RPMI7951 (cell line): ENCODE measurements at places on chromosomes 2 and 18. TPM values are rescaled to one million over a fixed set of nuclear protein-coding genes. Genes with fewer than 3 reads are reported as not detected.

- peak; percentile 38 for DNase-seq
These were observed 386.2 kb downstream of the PTPRM start for GRCh38 chr18:7953095-7953958.

DNA sequence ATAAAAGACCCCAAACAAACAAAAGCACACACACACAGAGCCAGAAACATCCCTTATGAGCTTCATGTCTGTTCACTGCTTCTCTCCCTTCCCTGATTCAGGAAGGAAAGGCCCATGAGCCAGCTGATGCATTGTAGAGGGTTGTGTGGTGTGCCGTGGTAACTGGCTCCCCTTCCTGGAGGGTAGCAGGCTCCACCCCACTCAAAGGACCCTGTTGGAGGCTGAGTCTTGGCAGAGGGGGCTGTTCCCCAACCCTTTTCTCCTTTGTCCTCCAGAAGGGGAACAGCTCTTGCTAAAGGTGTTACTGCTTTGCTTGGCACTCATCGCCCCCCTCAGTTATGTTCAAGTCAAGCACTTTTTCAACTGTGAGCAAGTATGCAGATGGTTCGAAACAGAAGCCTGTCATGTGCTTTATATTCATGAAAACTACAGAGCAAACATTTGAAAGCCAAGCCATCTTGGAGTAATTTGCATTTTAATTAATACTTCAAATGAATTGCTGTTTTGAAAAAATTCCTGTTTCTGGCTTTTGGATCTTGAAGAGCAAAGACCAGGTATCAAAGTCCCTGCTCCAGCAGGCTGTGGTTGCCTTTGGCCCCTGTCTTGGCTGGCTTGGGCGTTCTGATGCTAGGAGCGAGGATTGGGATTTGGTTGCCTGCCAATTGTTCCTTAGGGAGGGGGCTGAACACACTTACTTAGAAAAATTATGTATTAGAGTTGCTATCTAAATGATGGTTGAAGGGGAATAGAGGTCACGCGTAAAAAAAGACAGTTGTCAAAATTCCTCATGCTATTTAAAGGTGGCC lies 267.8 kb downstream of the TSN start:
- no peak for DNase-seq

DNA sequence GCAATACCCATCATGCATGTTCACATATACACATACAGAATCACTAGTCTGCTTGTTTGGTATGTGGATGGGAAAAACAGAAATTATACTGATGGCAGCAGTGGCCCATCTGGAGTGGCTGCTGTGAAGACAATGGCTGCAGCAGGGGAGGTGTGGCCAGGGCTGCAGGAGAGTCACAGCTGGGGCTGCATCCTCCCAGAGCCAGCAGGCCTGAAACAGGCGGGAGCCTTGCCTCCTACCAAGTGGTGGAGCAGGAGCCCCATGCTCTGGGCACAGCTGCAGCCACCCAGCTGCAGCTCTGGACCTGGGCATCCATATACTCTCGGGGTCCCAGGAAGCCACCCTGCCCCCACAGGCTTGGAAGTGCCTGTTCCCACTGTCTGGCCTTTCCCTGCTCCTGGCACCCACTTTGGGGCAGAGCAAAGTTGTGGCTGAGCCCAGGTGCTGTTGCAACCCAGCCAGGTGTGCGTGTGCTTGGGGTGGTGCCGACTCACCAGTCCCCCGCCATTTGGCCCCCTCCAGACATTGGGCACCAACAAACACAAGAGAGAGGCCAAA lies 136.6 kb downstream of the SPAG16 start:
- no peak for DNase-seq

GRCh38 chr18:37452682-37453385 lies 112.8 kb downstream of the CELF4 start:
- DNase-seq = no peak

Gene TMEM198
- 2.3 and 2.6 TPM in 2 replicates for total RNA-seq

Gene MC4R
- not detected in 2 replicates for total RNA-seq
